Brain (organoid and tissue), 16 donors: ENCODE measurements at places on chromosomes 3 and 15. TPM values are rescaled to one million over a fixed set of nuclear protein-coding genes. Genes with fewer than 3 reads are reported as not detected.

Gene SI
- polyA plus RNA-seq, result not detected

Gene GHSR
- not detected for polyA plus RNA-seq

DNA sequence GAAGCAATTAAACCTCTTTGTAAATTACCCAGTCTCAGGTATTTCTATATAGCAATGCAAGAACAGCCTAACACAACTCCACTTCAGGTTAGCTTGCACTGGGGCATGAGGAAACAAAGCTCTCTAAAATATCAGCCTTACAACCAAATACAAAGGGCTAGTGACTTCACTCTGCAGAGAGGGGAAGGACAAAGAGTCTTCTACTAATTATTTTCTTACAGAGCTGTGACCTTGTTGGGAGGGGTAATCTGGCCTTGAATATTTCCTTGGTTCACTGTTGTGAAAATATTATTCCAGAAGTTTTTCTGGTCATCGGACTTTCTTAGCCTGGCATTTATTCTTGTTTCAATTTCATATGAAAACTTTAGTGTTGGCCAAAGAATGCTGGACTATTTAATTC, 334.4 kb upstream of the CTNNB1 start:
- DNase-seq, result no peak

- peak; percentile 88 for DNase-seq
Measured at GRCh38 chr3:66483006-66483405, 17.8 kb downstream of the LRIG1 start.

GRCh38 chr3:140225996-140226395, 291.0 kb downstream of the CLSTN2 start:
- no peak for DNase-seq
